ENCODE measurements at places on chromosomes 6 and 20. TPM values are rescaled to one million over a fixed set of nuclear protein-coding genes. Genes with fewer than 3 reads are reported as not detected.

DNA sequence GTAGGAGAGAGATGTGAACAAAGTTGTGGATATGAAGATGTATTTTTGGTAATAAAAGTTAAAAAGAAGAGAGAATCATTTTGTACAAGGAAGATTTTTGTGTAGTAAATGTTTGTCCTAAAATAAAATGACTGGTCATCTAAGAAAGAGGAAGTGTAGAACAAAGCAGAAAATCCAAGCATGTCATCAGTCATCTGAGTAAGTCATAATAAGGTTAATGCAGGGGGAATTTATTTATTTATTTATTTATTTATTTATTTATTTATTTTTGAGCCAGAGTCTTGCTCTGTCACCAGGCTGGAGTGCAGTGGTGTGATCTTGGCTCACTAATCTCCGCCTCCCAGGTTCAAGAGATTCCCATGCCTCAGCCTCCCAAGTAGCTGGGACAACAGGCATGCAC lies 15.7 kb upstream of the CGA start:
- no peaks in the 10 kb centered on the region for H3K27me3 ChIP-seq
- no peak overlapping the region for H3K4me3 ChIP-seq
- no peak for DNase-seq
- H3K36me3 ChIP-seq, result no peaks in the 10 kb centered on the region
- no peak overlapping the region for H3K27ac ChIP-seq
- no peaks in the 10 kb centered on the region for H3K4me1 ChIP-seq

DNA sequence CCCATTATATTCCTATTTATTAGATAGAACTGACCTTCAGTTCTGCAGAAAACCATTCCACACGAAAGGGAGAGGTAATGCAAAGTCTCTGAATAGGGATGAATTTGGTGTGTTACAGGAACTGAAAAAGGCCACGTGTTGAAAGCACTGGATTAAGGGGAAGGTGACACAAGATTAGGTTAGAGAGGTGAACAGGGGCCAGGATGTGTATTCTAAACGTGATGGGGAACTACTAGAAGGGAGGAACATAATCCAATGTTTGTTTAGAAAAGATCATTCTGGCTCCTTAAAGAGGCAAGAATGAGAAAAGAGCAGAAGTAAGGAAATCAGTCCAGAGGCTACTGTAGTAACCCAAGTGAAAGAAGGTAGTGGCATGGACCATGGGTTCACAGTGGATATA lies 6.3 kb upstream of the ZKSCAN8 start:
- peaks cover 8% of the 10 kb centered on the region for H3K4me1 ChIP-seq
- no peak overlapping the region for H3K4me3 ChIP-seq
- no peaks in the 10 kb centered on the region for H3K27me3 ChIP-seq
- no peak for DNase-seq
- peaks cover 4% of the 10 kb centered on the region for H3K36me3 ChIP-seq
- peak overlapping the region; percentile 5 for H3K27ac ChIP-seq

DNA sequence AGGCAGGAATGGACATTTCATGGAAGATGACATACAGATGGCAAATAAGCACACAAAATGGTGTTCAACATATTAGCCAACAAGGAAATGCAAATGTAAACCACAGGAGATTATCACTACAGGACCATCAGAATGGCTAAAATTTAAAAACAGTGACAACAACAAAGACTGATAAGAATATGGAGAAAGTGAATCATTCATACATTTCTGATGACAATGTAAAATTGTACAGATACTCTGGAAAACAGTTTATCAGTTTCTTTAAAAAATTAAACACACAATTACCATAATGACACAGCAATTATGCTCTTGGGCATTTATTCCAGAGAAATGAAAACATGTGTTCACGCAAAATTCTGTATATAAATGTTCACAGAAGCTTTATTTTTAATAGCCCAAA lies 105.8 kb upstream of the RUNX2 start:
- no peak overlapping the region for H3K27ac ChIP-seq
- no peaks in the 10 kb centered on the region for H3K27me3 ChIP-seq
- H3K4me1 ChIP-seq, result no peaks in the 10 kb centered on the region
- DNase-seq, result no peak
- no peaks in the 10 kb centered on the region for H3K36me3 ChIP-seq
- H3K4me3 ChIP-seq, result no peak overlapping the region

DNA sequence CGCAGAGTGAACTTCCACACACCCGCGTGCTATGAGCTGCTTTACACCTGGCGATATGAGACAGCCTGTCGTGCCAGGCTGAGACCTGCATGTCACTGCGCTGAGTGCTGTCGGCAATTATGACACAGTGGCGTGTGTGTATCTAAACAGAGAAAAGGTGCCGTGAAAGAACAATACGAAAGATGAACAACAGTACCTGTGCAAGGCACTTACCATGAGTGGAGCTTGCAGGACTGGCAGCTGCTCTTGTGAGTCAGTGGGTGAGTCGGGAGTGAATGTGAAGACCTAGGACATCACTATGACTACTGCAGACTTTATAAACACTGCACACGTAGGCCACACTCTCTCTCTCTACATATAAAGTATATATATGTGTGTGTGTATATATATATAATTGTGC lies 68.5 kb upstream of the DUSP22 start:
- no peak overlapping the region for H3K4me3 ChIP-seq
- H3K36me3 ChIP-seq, result no peaks in the 10 kb centered on the region
- no peaks in the 10 kb centered on the region for H3K27me3 ChIP-seq
- no peak overlapping the region for H3K27ac ChIP-seq
- H3K4me1 ChIP-seq, result peaks cover 26% of the 10 kb centered on the region

- peaks cover 18% of the 10 kb centered on the region for H3K4me1 ChIP-seq
- H3K27ac ChIP-seq, result no peak overlapping the region
- H3K4me3 ChIP-seq, result peak overlapping the region; percentile 41
- no peaks in the 10 kb centered on the region for H3K27me3 ChIP-seq
- no peaks in the 10 kb centered on the region for H3K36me3 ChIP-seq
Measured at GRCh38 chr6:17985934-17986655, 1.3 kb downstream of the KIF13A start.

DNA sequence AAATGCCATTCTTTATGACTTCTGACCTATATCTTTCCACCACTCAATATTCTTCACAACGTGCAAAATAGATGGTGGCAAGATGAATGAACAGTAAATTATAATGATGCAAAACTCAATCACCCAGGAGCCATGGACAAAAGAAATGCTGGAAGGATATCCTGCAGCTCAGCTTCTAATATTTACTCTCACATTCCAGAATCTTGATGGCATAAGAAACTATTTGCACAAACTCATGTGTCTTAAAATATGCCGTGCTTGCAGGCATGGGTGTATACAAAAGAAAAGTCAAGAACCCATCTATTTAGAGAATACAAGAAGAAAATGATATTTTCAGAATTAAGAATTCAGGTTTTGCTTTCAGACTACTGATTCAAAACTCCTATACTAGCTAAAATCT lies 217.8 kb downstream of the SLC35F1 start:
- no peak overlapping the region for H3K27ac ChIP-seq
- H3K27me3 ChIP-seq, result no peaks in the 10 kb centered on the region
- DNase-seq, result no peak
- no peak overlapping the region for H3K4me3 ChIP-seq
- H3K4me1 ChIP-seq, result no peaks in the 10 kb centered on the region
- no peaks in the 10 kb centered on the region for H3K36me3 ChIP-seq

DNA sequence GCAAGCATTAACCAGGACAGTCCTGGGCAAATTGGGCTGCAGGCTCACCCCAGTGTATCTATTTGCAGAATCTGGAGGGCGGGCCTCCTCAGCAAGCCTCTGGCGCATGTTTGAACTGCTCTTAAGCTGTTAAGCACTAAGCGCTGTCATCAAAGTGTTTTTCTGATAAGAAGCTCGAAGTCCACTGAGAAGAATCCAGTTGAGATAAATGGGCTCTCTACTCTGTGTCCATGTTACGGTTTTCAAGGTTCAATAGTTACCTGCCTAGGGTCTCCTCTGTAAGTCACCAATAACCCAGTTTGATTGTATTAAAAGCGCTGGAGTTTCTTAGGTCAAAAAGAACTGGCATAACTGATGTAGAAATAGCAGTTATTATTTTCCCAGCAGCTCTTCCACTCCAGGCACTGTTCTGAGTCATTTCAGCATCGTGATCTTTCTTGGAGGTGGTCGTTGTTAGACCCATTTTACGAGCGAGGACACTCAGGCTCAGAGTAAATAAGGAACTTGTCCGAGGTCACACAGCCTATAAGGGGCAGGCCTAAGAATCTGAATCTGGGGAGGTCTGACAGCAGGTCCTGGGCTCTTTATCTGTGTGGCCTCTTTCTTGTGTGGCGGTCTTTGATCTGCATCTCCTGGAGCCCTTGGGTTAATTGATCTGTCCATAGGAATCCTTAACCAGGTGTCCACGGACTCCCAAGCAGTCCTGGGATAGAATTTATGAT lies 207.4 kb upstream of the ZNF217 start:
- H3K4me3 ChIP-seq, result no peak overlapping the region
- H3K36me3 ChIP-seq, result no peaks in the 10 kb centered on the region
- no peaks in the 10 kb centered on the region for H3K27me3 ChIP-seq
- DNase-seq, result no peak

- H3K4me1 ChIP-seq, result no peaks in the 10 kb centered on the region
- no peaks in the 10 kb centered on the region for H3K27me3 ChIP-seq
- no peaks in the 10 kb centered on the region for H3K36me3 ChIP-seq
- no peak overlapping the region for H3K27ac ChIP-seq
- H3K4me3 ChIP-seq, result no peak overlapping the region
Measured at GRCh38 chr6:118285791-118286190, 262.3 kb upstream of the PLN start.

DNA sequence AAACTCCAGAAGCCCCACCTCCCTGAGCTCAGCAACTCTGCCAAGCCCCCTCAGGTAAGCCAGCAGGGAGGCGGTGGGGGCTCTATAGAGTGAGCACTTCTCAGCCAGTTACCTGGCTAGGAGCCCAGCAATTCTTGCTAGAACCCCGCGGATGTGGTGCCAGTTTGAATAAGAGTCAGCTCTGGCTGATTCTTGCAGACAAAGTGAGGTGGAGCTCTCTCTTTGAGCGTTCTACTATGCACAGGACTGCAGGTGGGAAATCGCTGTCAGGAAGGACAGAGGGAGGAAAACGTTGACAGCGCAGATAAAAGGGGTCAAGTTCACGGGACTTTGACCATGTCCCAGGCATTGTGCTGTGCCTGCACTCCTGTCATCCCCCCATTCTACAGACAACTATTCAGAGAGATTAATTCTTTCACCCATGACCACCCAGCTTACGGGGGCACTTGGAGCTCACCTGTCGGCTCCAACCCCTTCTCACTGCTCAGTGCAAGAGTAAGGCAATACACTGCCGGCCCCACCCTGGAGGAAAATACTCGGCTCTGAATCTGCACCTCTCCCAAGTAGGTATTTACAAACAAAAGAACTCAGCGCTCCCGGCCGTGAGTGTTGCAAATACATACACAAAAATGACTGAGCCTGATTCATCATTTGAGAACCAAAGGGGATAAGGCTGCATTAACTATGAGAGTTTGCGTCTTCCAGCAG lies 92.9 kb downstream of the ANKRD60 start:
- no peak for DNase-seq
- peaks cover 4% of the 10 kb centered on the region for H3K27me3 ChIP-seq
- H3K27ac ChIP-seq, result no peak overlapping the region
- H3K4me3 ChIP-seq, result no peak overlapping the region

DNA sequence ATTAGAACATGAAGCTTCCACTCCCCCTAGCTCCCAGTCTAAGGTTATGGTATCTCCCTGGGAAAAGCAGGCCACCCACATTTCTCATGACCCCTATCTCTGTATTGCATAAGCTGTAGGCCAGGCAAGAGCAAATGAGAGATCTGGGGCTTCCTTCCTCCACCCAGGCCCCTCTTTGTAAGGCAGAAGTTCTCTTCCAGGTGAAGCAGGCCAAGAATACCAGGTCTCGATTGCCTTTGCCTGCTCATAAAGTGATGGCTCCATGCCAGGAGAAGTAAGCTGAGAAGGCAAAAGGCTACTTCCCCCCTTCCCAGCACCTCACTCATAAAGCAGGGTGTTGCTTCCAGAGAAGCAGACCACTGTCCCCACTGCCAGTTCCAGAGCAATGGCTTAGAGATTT lies 144.1 kb upstream of the KCNK16 start:
- H3K27me3 ChIP-seq, result peaks cover 3% of the 10 kb centered on the region
- H3K4me1 ChIP-seq, result peaks cover under 1% of the 10 kb centered on the region
- no peak overlapping the region for H3K27ac ChIP-seq
- H3K36me3 ChIP-seq, result no peaks in the 10 kb centered on the region
- H3K4me3 ChIP-seq, result no peak overlapping the region
- no peak for DNase-seq

GRCh38 chr6:162960679-162961457 lies 233.1 kb downstream of the PACRG start:
- no peak overlapping the region for H3K27ac ChIP-seq
- no peaks in the 10 kb centered on the region for H3K36me3 ChIP-seq
- no peak for DNase-seq
- H3K4me3 ChIP-seq, result no peak overlapping the region
- H3K27me3 ChIP-seq, result no peaks in the 10 kb centered on the region

GRCh38 chr20:50410343-50410742 lies 99.8 kb upstream of the PTPN1 start:
- H3K4me1 ChIP-seq, result no peaks in the 10 kb centered on the region
- peaks cover 2% of the 10 kb centered on the region for H3K27me3 ChIP-seq
- H3K4me3 ChIP-seq, result no peak overlapping the region
- no peak overlapping the region for H3K27ac ChIP-seq

DNA sequence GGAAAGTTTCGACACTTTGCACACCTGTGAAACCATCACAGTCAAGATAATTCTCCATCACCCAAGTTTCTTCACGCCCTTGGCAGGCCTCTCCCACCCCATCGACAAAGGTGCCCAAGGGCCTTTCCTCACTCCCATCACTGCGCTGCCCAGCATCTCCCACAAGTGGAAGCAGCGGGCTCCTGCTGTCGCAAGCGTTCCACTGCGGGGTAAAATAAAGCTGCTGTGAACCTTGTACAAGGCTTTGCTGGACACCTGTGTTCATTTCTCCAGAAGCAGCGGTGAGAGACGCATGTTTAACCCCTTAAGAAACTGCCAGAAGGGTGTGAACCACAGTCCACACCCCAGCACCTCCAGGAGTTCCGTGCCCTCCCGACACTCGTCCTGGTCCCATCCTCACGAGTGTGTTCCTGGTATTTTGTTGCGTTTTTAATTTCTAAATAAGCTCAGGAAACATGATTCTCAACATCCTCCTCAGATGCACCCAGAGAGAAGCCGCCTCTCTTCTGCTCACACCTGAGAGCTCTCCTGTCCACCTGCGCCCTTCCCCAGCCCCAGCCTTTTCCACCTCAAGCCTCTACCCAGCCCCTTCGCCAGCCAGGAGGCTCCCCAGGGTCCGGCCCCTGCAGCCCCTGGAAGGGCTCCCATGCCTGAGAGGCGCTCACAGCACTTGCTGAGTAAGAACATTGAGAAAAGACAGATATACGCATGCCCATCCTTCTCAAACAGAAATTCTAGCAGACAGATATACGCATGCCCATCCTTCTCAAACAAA lies 97.5 kb downstream of the TAF4 start:
- H3K27me3 ChIP-seq, result peaks cover 5% of the 10 kb centered on the region
- peaks cover 8% of the 10 kb centered on the region for H3K36me3 ChIP-seq
- peaks cover 5% of the 10 kb centered on the region for H3K4me1 ChIP-seq
- H3K4me3 ChIP-seq, result no peak overlapping the region

CDSN gene
- total RNA-seq, result not detected

STMND1 gene
- not detected for total RNA-seq

NSFL1C gene
- total RNA-seq, result 66.2 TPM

ID4 gene
- total RNA-seq, result not detected

PDYN gene
- not detected for total RNA-seq

TXLNB gene
- 0.24 TPM for total RNA-seq

LZTS3 gene
- total RNA-seq, result 4.6 TPM

Measured in natural killer cell (primary cell).